ENCODE measurements at places on chromosomes 13 and 19.

- DNase-seq, result no peak
Measured at GRCh38 chr19:46283771-46284170, 13.1 kb upstream of the HIF3A start.

DNA sequence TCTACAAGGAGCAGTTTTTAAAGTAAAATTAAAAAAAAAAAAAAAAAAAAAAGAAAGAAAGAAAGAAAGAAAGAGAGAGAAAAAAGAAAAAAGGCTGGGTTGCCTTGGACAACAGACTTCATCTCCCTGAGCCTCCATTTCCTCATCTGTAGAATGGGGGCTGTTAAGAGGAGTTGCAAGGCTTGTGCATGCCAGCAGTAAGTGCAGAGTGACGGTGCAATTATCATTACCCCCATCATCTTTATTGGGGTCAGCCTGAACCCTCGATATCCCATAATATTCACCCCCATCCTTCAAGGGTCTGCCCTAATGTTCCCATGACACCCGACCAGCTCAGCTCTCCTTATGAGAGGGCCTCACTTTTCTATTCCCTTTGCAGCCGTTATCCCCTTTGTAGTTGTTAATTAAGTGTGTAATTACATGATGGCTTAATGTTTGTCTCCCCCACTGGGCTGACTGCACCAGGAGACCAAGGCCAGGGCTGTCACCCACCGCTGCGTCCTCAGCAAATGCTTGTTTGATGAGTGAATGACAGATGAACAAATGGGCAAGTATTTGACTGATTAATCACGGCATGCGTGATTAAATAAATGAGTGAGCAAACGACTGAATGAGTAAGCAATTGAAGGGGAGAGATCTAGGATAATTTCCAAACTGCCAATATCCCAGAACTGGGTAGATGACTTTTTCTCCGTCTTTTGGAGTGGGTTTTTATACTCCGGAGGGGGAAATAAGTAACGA, 10.1 kb downstream of the FOSB start:
- no peak for DNase-seq

DNA sequence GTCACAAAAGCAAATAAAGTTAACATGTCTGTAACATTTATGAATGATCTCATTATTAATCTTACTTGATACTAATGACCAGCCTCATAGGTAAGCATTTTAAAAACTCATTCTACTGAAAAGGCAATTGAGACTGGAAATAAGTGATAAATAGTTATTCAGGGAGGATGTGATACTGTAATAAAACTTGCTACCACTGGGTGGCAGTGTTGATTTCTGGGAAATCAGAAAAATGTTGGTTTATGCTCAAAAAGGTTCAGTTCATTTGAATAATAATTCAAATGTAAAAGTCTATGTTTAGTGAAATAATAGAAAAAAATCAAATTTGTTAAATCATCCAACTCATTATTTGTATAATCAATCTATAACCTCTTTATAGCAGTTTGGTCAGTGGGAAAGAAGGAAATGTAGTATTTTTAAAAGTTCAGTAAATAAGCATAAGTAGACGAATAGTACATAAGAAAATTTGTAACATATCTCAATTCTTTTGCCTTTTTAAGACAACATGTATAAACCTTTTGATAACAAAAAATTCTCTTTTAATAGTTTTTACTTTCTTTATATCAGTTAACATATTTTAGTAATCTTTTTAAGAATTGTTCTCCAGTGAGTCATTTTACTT, 9.6 kb downstream of the ABHD13 start:
- peak; percentile 15 for DNase-seq

- no peak for DNase-seq
Measured at GRCh38 chr13:66972659-66973058, 257.5 kb downstream of the PCDH9 start.

GRCh38 chr19:11964858-11965645, at the start of gene ZNF763:
ZNF763 (plus strand) TSS chr19:11965040; CDS start chr19:11965209, 169 bp downstream.
- DNase-seq, result peak; percentile 89

DNA sequence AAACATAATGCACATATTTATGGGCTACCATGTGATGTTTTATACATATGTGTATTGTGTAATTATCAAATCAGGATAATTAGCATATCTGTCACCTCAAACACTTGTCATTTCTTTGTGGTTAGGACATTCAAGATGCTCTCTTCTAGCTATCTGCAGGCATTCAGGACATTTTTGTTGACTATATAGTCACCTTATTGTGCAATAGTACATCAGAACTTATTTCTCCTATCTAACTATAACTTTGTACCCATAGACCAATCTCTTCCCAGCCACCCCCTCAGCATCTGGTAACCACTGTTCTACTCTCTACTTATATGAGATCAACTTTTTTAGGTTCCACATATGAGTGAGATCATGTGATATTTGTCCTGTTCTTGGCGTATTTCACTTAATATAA, 20.3 kb downstream of the ZNF420 start:
- DNase-seq, result no peak

DNA sequence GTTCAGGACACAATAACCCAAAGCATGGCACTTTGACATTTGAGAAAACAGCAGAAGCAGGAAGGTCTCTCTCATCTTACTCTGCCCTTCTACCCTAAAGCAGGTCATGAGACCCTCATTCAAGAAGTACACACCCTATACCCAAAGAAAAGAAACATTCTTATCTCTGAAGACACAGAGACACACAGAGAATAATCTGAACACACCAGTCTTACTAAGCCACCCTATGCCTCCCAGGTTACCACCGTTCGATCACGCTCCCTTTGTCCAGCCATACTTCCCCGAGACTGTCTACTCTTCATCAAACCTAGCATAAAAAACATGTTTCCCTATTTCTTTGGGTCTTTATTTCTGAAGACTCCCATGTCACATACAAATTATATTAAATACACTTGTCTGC, 66.5 kb upstream of the ANKRD10 start:
- DNase-seq, result no peak

DNA sequence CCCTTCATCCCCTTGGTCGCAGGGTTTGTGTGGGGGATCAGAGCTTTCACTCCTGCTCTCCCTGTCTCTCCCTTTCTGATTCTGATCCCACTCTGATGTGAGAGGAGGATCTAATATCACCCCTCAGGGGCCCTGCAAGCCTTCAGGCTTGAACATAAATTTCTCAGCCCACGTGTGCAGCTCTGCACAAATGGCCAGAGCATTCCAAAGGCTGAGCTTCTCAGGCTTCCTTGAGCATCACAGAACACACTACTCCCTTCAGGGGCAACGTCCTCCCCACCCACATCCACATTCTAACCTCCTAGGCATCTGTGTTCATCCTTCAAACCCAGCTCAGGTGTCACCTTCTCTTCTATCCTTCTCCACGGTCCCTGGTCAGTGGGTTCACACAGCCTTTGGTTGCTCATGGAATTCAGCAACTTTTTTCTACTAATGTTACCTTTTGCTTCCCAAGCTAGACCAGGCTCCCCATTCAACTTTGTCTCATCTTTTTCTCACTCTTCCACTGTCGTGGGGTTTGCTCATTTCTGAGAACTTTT, 24.4 kb upstream of the DOCK9 start:
- no peak for DNase-seq

DNA sequence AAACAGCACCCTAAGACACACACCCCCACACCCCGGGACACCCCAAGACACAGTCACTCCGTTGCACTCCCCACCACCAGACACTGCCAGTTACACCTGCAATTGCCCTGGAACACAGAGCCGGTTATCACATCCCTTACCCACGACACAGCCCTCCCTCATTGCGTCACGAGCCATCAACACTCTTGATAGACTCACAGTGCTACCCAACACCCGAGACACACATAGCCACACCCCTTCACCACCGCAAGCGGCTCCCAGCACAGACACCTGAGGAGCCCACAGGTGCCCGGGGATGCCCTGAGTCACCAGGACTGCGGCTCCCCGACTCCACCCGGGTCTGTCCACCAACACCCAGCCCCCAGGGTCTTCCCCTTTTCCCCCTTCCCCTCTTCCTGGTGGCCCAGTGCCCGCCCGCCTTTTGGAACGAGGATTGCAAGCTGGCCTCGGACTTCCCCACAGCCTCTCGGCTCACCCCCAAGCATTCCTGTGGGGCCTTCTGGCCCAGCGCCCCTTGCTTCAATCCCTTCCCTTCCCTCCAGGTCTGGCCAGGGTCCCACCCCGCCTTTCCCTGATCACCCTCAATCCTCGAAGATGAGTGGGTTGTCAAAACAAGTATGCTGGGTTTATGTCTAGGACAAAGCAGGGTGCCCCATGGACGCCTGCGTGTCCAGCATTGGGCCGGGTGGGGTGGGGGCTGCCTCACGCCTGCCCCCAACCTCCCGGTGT, 1.7 kb upstream of the PTGER1 start:
- DNase-seq, result no peak

GRCh38 chr13:61795580-61795979, 379.9 kb upstream of the PCDH20 start:
- DNase-seq, result no peak

GRCh38 chr19:7565332-7565731, 29.8 kb downstream of the PNPLA6 start:
- DNase-seq, result no peak

- no peak for DNase-seq
Measured at GRCh38 chr13:79534596-79534995, 53.6 kb downstream of the NDFIP2 start.

DNA sequence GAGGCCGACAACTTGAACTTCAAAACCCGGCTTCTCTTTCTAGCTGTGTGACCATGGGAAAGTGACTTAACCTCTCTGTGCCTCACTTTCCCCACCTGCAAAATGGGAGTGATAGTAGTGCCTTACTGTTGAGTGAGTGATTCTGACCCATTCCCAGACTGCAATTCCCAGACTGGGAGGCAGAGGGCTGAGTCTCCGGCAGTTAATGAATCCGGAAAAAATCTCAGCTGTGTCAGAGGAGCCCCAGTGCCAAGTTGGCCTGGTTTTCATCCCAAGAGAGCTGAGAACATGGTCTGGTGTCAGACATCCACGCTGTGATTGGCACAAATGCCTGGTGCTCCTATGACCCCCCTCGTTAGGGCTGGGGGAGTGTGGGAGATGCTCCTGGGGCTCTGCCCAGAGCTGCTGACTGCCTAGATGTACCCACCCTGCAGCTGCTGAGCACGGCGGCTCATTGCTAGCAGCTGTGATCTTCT, 50.0 kb downstream of the PIN1 start:
- no peak for DNase-seq

- DNase-seq, result peak; percentile 97
Measured at GRCh38 chr13:111177081-111177711, 62.1 kb downstream of the ARHGEF7 start.

DNA sequence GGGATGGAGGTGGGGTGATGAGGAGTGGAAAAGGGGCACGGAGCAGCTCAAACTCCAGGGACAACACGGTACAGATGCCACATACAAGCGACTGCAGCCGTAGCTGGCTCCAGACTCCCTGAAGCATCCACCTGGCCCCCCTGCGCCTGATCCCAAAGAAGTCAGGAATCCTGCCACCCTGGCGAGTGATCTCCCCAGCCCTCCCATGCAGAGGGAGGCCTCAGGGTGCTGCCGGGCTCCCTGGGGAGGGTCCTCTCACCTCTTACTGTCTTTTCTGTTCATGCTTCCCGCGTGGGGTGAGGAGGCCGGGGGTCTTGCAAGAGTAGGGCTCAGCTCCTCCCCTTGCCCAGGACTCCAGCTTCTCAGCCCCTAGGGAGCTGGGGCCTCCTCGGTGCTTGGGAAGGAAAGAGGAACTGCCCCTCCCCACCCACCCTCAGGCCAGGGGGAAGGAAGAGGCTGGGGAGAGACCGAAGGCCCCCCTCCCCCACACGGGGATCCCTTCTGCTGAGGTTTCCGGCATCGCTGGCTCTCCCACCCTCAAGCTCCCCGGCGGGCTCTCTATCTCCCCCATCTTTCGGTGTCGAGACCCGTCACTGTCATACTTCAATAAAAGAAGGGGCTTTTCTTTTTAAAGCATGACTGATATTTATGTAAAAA, at the start of gene RASGRP4:
TSS of gene RASGRP4 (minus strand) at position 410 of the 657 bp plus-strand sequence. CDS start at position 282, 128 bp downstream.
- DNase-seq, result no peak

DNA sequence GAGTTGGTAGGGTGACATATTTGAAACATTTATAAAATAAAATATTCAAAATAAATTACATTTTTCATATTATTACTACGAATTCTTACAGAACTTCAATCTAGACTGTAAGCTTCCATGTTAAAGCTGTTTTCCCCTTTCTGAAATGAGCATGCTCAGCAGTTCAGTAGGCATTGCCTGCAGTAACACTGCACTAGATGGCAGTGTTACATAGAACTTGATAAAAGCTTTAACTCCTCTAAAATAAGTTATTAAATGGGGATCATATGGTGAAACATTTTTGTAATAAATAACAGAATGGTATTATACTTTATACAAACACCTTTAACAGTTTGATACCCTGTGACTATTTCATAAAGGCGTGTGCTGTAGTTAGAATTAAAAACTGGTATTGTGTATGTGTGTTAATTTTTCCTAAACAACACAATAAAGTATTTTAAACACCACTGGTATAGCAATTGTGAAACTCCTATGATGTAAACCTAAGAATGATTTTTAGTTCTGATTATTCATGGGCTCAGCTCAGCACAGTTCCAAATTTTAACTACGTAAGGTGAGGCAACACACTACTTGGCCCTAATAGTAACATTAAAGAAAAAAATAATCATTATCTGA, 11.6 kb upstream of the GPR18 start:
- peak; percentile 10 for DNase-seq

DNA sequence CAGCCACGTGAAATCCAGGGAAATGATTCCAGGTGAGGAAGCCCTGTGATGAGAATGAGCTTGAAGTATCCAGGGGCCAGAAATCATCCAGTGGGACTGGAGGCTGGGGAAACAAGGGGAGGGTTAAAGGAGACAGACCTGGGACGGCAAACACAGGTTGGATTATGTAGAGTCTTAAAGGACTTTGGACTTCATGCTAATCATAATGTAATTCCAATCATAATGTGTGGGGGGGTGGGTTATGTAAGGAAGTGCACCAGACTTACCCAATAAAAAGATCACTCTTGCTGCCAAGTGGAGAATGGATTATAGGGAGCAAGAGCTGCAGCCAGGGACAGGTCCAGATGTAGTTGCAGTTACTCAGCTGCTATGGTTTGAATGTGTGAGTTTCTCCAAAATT, 16.1 kb upstream of the CYSLTR2 start:
- DNase-seq, result no peak

GRCh38 chr19:10915130-10916091, 13.0 kb downstream of the YIPF2 start:
- no peak for DNase-seq

DNA sequence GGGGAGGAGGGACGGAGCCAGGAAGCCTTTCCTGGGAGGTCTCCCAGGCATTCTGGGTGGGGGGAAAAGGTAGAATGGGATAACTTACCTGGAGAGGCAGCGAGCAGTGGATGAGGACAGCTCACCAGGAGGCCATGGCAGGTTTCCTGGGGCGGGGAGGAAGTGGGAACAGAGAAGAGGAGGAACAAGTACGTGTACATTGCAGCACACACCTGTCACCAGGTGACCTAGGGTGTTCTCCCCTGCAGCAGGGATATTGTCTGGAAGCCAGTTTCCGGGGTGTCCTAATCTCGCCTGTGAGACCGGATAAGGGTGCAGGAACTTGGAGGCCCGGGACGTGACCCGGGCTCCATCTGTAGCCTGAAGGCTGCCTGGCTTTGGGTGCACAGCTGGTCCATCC, at the start of gene FUT3:
TSS of gene FUT3 (minus strand) at position 148 of the 400 bp plus-strand sequence.
- no peak for DNase-seq

GRCh38 chr19:55647732-55648584, at the start of gene CCDC106:
CCDC106 (plus strand) TSS chr19:55648212; CDS start chr19:55649047, 835 bp downstream.
- no peak for DNase-seq

GRCh38 chr19:27909185-27909840, 1303.6 kb downstream of the UQCRFS1 start:
- no peak for DNase-seq
